NCI-H446 treated with DMSO at 0.1 percent for 48 hours (cell line): ENCODE measurements at places on chromosomes 1 and 21.

- no peak for DNase-seq
Observed at GRCh38 chr1:24122776-24123175, 10.8 kb upstream of the MYOM3 start.

DNA sequence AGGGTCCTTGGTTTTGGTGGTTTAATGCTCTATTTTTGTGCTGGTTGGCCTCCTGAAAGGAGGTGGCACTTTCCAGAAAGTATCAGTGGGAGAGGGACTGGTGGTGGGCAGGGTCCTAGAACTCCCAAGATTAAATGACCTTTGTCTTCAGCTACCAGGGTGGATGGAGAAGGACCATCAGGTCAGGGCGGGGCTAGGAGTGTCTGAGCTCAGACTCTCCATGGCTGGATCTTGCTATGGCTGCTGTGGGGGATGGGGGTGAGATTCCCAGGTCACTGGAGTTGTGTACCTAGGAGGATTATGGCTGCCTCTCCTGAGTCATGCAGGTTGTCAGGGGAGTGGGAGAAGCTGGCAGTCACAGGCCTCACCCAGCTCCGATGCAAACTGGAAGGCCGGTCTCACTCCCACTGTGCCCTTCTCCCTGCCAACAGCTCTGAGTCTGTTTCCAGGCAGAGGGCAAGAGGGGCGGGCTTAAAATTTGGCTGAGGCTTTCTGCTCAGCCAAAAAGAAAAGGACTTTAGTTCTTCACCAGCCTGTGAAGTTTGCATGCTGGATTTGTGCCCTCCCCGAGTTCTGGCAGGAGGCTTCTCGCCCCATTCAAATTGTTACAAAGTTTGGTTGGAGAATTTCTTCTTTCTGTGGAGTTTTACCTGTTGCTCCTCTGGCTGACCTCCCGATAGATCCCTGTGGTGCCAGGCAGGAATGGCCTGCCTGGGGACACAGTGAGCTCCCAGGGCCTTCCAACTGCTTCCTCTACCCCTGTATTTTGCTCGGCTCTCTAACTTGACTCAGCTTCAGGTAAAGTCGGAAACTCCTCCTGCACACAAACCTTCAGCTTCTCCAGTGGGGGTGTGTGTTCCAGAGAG lies 13.1 kb upstream of the KYAT3 start:
- peak; percentile 21 for DNase-seq

DNA sequence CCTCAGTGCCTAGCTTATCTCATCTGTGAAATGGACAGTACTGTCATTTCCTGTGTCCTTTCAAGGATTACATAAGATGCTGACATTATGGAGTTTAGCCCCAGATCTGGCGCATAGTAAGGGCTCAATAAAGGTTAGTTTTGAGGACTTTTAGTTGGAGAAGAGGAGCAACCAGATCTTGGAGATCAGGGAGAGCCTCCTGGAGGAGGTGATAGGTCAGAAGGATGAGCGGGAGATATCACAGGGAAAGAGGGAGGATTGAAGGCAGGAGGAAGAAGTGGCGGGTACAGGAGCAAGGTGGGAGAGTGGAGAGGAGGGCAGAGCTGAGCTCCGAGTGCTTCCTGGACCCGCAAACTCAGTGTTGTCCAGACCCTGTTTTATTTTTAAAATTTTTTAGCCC lies 17.5 kb downstream of the SLC66A1 start:
- DNase-seq = no peak

DNA sequence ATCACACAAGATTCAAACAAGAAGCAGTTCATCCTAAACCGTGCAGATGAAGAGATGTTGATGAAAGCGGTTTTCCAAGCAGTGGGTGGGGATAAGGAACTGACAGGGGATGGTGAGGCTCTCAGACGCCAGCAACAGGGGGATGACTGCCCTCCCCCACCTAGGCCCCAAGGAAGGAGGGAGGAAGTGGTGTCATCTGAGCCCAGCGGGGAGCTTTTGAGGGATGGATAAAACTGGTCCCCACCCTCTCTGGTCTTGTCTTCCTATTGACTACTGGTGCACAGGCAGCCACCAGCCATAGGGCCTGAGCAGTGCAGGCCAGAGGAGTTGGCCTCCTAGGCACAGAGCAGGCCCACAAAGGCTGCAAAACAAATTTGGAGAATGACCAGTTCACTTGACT lies 175.5 kb downstream of the HUNK start:
- no peak for DNase-seq

- no peak for DNase-seq
Observed at GRCh38 chr1:33133478-33134105, 48.3 kb downstream of the TRIM62 start.

DNA sequence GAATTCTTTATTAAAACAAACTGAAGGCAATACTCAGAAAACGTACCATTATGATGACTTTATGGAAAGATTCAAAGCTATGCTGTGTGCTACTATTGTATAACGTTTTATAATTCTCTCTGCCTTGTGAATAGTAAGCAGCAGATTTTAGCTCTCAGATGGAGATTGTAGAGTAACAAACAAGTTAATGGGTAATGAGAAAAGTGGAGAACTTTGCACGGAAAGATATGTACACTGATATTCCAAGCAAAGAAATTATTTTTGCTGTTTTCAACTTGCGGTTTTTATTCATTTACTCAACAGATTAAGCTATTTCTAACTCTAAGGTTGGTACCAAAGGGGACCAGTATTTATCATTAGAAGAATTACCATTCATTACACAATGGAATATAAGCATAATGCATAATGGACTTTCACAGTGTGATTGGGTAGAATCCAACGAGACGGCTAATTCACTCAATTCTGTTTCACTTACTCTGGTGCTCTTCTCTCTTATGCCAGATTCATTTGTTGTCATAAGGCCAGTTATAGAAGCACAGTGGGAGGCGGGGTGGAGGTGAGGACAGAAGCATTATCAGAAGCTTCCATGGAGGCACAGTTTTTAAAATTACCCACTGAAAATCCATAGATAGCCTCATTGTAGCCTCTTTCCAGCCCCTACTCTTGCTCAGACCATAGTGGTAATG lies 38.6 kb downstream of the ATP1B1 start:
- DNase-seq = no peak

DNA sequence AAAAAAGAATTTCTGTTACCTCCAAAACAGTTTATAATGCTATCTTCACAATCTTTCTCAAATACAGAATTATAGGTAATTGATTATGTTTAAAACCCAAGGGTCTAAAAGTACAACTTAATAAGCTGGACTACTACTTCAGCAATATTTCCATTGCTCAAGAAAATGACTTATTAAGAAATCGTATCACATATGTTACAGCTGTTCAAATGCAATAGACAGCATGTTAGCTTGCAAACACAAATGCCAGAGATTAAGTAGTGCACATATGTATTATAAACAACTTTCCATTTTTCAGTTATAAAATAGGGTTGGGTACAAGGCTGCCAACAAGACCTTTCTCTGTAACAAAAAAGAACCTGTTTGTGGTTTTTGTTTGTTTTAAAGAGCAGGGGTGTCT lies 211.0 kb upstream of the DMRTA2 start:
- DNase-seq = no peak

GRCh38 chr21:14903172-14903865 lies 161.5 kb downstream of the NRIP1 start:
- DNase-seq = no peak

DNA sequence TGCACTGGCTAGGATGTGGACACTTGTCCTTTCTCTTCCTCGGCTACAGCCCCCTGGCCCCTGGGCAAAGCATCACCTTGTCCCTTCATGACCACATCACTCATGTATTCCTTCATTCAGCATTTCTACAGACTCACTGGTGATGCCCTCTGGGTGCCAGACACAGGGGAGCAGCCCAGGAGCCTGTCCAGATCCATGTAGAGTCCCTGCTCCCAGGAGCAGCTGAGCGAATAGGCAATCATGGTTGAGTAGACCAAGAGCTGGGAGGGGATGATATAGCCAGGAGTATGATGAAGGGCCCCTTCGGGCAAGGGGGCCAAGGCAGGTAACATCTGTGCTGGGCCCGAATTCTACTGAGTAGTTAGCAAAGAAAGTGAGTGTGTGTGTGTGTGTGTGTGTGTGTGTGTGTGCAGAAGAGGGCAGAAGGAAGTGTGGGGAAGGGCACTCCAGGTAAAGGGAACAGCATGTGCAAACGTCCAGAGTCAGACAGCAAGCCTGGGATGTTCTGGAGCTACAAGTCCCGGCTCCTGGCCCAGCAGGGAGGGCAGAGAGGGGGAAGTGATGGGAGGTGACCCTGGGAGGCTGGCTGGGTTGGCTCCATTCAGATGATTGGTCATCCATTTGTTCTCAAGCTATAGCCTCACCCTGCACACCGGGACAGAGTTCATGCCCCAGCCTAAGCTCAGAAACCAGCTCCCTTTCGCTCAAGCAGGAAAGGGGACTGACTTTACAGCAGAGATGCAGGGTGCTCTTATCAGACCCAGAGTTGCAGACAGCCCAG lies 21.0 kb upstream of the PIK3CD start:
- no peak for DNase-seq

- no peak for DNase-seq
Observed at GRCh38 chr1:184958554-184959353, 15.6 kb downstream of the NIBAN1 start.

DNA sequence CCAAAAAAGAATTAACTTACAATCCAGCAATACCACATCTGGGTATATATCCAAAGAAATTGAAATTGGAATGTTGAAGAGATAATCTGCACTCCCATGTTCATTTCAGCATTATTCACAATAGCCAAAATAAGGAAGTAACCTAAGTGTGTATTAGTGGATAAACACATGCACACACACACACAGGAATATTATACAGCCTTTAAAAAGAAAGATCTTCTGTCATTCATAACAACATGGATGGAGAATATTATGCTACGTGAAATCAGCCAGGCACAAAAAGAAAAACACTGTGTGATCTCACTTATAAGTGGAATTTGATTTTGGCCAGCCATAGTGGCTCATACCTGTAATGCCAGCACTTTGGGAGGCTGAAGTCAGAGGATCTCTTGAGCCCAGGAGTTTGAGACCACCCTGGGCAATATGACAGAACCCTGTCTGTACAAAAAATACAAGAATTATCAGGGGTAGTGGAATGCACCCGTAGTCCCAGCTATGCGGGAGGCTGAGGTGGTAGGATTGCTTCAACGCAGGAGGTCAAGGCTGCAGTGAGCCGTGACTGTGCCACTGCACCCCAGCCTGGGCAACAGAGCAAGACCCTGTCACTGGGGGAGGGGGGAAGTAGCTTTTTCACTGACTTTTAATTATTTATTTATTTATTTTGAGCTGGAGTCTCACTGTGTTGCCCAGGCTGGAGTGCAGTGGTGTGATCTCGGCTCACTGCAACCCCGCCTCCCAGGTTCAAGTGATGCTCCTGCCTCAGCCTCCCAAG lies 9.3 kb upstream of the EIF2B3 start:
- DNase-seq = no peak

DNA sequence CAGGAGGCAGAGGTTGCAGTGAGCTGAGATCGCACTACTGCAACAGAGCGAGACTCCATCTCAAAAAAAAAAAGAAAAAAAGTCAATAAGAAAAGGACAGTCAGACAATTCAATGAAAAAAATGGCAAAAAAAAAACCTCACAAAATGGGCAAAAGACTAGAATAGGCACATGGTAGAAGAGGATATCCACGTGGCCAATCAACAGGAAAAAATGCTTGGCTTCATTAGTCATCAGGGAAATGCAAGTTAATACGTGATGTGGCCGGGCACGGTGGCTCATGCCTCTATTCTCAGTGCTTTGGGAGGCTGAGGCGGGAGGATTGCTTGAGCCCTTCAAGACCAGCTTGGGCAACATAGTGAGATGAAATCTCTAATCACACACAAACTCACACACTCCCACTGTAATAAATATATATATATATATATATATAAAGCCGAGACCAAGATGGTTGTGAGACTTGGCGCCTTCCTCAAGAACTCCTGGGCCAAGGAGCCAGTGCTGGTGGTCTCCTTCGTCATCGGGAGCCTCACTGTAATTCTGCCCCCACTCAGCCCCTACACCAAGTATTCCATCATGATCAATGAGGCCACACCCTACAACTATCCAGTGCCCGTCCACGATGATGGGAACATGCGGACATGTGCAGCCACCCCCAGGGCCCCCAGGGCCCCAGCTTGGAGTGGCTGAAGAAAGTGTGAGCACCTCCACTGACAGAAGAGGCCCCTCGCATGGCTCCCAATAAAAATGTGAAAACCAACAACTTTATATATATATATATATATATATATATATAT lies 22.9 kb upstream of the LEFTY2 start:
- no peak for DNase-seq

GRCh38 chr1:51072651-51073050 lies 29.4 kb upstream of the C1orf185 start:
- no peak for DNase-seq

DNA sequence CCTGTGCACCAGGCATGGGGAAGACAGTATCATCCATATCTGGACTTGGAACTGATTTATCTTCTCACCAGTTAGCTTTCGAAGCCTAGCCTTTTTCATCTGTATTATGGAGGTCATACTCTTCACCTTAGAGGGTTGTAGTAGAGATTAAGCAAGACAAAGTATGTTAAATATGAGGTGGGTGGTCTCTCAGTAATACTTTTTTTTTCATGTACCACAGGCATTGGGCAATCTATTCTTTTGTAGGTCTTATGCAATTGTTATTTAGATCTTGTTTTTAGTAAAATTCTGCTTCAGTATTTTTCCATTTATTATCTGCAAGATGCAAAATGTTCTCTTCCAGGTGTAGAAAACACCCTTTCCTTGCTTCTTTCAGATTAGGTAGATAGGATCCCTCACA lies 35.2 kb upstream of the OR2B11 start:
- no peak for DNase-seq

DNA sequence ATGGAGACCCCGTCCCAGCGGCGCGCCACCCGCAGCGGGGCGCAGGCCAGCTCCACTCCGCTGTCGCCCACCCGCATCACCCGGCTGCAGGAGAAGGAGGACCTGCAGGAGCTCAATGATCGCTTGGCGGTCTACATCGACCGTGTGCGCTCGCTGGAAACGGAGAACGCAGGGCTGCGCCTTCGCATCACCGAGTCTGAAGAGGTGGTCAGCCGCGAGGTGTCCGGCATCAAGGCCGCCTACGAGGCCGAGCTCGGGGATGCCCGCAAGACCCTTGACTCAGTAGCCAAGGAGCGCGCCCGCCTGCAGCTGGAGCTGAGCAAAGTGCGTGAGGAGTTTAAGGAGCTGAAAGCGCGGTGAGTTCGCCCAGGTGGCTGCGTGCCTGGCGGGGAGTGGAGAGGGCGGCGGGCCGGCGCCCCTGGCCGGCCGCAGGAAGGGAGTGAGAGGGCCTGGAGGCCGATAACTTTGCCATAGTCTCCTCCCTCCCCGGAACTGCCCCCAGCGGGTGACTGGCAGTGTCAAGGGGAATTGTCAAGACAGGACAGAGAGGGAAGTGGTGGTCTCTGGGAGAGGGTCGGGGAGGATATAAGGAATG lies 505 bp downstream of the LMNA start:
- DNase-seq = no peak

DNA sequence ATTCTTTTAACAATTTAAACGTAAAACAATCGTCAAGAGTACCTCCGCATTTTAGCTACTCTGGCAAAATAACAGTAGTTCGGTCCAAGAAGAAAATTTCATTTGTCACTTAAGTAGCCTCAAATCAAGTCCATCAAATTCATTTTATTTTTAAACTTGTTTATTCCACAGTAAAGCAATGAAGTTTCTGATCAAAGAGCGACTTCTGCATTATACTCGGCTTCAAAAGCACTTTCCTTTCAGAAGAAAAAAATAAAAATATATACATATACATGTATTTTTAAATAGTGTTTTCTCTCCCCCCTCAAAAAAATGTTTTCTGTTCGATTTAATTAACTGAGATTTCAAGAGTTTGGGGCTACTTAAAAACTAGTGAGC lies 115.0 kb downstream of the RERE start:
- no peak for DNase-seq
